Nephron progenitor cell (in vitro differentiated cells): ENCODE measurements at places on chromosomes 6 and 20.
A peak's percentile ranks its signal among the peaks of the same experiment; 100 is the strongest.

DNA sequence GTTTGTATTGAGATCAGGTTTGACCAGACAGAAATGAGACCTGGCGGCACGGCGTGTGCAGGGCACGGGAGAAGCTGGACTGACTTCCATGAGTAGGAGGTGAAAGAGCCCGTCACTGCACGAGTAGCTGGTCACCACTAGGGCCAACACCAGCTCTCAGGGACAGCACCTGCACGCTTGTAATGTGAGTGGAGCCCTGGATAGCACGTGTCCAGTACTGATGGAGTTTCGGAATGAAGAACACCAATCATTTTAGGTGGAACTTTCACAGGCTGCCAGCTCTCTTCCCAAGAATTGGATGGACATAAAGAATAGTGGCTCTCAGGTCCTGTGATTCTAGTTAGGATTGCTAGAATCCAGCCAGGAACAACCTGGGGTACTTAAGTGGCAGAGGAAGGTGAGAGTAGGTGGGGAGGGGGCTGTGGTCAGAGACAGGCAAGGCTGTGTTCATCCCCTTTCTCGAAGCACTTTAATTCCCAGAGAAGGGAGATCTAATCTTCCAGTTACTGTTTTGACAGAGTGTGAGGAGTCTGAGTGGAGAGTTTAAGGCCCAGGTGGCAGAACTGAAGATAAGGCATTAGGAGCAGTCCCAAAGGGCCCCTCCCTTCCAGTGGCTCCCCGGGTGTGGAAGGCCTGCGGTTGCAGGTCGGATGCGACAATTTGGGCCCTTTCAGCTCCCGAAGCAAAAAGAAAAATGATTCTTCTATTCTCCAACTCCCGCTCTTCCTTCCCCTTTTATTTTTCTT is 314.8 kb downstream of the QKI start:
- no peak overlapping the region for H3K27ac ChIP-seq
- no peaks in the 10 kb centered on the region for H3K36me3 ChIP-seq
- no peak overlapping the region for H3K4me3 ChIP-seq
- peaks cover 12% of the 10 kb centered on the region for H3K27me3 ChIP-seq
- no peak for DNase-seq

- DNase-seq: no peak
- peaks cover 52% of the 10 kb centered on the region for H3K27me3 ChIP-seq
- H3K4me1 ChIP-seq: peaks cover 21% of the 10 kb centered on the region
- H3K4me3 ChIP-seq: no peak overlapping the region
- no peaks in the 10 kb centered on the region for H3K36me3 ChIP-seq
These were observed 2.9 kb upstream of the CALHM6 start for GRCh38 chr6:116458264-116458663.

DNA sequence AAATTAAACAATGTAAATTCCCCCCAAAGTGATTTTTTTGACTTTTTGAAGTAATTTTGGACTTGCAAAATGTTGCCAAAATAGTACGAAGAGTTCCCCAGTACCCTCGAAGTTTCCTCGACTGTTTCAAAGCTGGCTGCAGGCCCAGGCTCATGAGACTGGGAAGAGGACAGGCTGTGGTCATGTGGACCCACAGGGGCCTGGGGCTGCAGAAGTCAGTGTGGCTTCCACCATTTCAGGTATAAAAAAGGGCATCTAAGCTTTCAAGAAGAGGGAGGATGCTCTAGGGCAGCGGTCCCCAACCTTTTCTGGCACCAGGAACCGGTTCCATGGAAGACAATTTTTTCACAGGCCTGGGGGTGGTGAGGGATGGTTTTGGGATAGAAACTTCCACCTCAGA is 75.0 kb downstream of the PTPN1 start:
- no peak overlapping the region for H3K4me3 ChIP-seq
- peaks cover 12% of the 10 kb centered on the region for H3K4me1 ChIP-seq
- no peak for DNase-seq

DNA sequence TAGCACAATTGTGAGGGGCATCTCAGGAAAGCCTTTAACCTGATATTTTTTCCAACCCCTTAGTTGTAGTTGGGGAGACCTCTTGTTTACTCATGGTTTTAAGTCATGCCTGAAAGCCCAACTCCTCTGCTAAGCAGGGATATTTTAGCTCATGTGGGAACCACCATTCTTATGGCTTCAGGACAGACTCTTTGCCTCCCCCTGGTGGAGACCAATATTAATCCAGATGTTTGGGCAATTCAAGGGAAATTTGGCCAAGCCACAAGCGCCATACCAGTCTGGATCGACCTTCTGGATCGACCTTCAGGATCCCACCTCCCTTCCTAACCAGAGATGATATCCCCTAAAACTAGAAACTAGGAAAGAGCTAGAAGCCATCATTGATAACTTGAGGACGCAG is 211.2 kb downstream of the C6orf118 start:
- H3K4me3 ChIP-seq: no peak overlapping the region
- H3K27me3 ChIP-seq: no peaks in the 10 kb centered on the region
- peaks cover 28% of the 10 kb centered on the region for H3K36me3 ChIP-seq
- DNase-seq: peak; percentile 10
- H3K27ac ChIP-seq: no peak overlapping the region
- no peaks in the 10 kb centered on the region for H3K4me1 ChIP-seq

DNA sequence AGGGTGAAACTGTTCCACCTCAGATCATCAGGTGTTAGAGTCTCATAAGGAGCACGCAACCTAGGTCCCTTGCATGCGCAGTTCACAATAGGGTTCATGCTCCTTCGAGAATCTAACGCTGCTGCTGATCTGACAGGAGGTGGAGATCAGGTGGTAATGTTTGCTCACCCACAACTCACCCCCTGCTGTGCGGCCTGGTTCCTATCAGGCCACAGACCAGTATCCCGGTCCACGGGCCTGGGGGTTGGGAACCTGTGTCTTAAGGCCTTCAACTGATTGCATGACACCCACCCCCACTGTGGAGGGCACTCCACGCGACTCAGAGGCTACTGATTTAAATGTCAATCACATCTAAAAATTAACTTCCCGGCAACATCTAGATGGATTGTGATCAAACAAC is 411.2 kb upstream of the SULF2 start:
- H3K4me1 ChIP-seq: peaks cover 86% of the 10 kb centered on the region
- no peak overlapping the region for H3K27ac ChIP-seq
- H3K36me3 ChIP-seq: no peaks in the 10 kb centered on the region
- no peak for DNase-seq
- H3K27me3 ChIP-seq: peaks cover 13% of the 10 kb centered on the region
- no peak overlapping the region for H3K4me3 ChIP-seq

- no peaks in the 10 kb centered on the region for H3K36me3 ChIP-seq
- H3K4me3 ChIP-seq: no peak overlapping the region
- DNase-seq: no peak
- no peaks in the 10 kb centered on the region for H3K27me3 ChIP-seq
These were observed 628.0 kb upstream of the ID4 start for GRCh38 chr6:19209202-19209601.

- no peak overlapping the region for H3K27ac ChIP-seq
- H3K36me3 ChIP-seq: peaks cover 5% of the 10 kb centered on the region
These were observed 23.7 kb upstream of the CFAP206 start for GRCh38 chr6:87384038-87384437.

DNA sequence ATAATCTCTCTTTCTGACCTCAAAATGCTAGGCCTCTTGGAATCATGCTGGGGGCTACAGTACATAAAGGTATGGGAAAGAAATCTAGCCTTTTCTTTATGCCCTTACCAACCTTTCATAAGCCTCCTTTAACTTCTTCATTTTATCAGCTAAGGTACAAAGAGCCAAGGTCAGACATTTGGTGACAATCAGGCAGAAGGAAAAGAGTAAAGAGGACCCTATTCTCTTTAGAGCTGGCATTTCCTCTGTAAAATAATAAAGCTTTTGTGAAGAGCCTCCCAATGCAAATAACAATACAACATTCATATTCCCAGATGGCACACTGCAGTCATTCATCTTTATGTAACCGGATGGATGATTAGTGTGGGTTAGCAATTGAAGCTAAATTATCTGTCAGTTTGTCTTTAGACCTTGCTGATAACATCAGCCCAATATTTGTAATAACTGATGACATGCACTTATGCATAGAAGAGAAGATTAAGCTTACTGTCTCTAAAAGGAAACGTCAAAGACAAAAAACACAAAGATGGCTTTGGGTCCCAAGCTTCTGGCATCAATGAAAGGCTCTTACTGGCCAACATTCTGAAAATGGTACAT is 163.1 kb downstream of the IBTK start:
- no peak overlapping the region for H3K27ac ChIP-seq
- no peaks in the 10 kb centered on the region for H3K4me1 ChIP-seq
- H3K4me3 ChIP-seq: no peak overlapping the region
- H3K27me3 ChIP-seq: peaks cover 4% of the 10 kb centered on the region

DNA sequence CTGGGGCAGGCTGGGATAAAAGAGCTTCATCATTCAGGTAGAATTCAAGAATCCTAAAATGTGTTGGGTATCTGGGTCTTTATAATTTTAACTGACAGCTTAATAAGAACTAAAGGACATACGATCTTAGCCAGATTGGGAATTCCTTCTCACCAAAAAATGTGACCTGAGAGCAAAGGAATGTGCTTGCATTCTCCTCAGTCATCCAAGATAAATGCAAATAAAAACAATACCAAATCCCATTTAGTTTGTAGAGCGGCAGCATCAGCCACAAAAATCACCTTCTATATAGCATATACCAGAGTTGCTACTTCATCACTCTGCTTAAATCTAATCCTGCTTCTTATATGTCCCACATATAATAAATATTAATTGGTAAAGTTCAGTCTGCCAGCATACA is 16.9 kb downstream of the USP49 start:
- no peak overlapping the region for H3K4me3 ChIP-seq
- H3K4me1 ChIP-seq: no peaks in the 10 kb centered on the region
- H3K36me3 ChIP-seq: peaks cover 9% of the 10 kb centered on the region
- no peak overlapping the region for H3K27ac ChIP-seq
- no peak for DNase-seq

- H3K27ac ChIP-seq: no peak overlapping the region
- H3K27me3 ChIP-seq: peaks cover 2% of the 10 kb centered on the region
- no peak for DNase-seq
- H3K4me1 ChIP-seq: peaks cover 6% of the 10 kb centered on the region
- no peaks in the 10 kb centered on the region for H3K36me3 ChIP-seq
These were observed 327.3 kb downstream of the HACE1 start for GRCh38 chr6:104532462-104532861.

GRCh38 chr6:33707771-33708170 is 3.7 kb downstream of the UQCC2 start:
- no peak overlapping the region for H3K4me3 ChIP-seq
- no peak for DNase-seq
- H3K36me3 ChIP-seq: peaks cover 39% of the 10 kb centered on the region
- no peak overlapping the region for H3K27ac ChIP-seq
- peaks cover 80% of the 10 kb centered on the region for H3K4me1 ChIP-seq

GRCh38 chr6:113281431-113281830 is 575.7 kb upstream of the MARCKS start:
- H3K4me3 ChIP-seq: no peak overlapping the region
- no peak for DNase-seq
- peaks cover 16% of the 10 kb centered on the region for H3K36me3 ChIP-seq

DNA sequence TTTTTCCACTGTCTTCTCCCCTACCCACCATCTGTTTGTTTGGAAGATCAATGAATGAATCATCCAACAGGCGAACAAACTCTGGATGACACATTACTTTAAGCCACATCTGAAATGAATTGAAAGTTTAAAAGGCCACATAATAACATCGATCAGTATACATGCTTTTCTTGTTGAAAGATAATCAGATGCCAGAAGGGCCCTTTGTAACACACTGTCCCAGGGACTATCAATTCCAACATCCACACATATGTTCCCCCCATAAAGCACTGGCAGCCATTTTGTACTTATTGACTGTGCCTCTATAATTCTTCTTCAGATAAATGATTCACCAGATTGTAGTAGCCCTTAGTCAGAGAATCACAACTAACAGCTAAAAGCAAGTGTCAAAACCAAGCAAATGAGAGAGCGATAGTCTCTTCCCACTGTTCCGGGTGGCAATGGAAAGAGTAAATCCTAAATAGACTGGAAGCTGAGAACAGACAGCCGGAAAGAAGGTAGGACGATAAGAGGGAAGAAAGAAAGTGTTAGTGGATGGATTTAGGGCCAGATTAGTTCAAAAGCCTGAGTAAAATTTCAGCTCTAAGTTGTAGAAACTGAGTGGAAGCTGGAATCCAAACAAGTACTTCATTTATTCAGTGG is 184.9 kb upstream of the TENT5A start:
- H3K36me3 ChIP-seq: no peaks in the 10 kb centered on the region
- H3K27me3 ChIP-seq: no peaks in the 10 kb centered on the region

- peaks cover 7% of the 10 kb centered on the region for H3K4me1 ChIP-seq
- H3K27me3 ChIP-seq: no peaks in the 10 kb centered on the region
- H3K27ac ChIP-seq: no peak overlapping the region
- no peak for DNase-seq
These were observed 78.1 kb downstream of the INSM1 start for GRCh38 chr20:20446001-20446400.

GRCh38 chr6:27145731-27146455 is 101.6 kb upstream of the PRSS16 start:
- H3K4me3 ChIP-seq: no peak overlapping the region
- no peak overlapping the region for H3K27ac ChIP-seq
- no peaks in the 10 kb centered on the region for H3K27me3 ChIP-seq
- DNase-seq: peak; percentile 28

DNA sequence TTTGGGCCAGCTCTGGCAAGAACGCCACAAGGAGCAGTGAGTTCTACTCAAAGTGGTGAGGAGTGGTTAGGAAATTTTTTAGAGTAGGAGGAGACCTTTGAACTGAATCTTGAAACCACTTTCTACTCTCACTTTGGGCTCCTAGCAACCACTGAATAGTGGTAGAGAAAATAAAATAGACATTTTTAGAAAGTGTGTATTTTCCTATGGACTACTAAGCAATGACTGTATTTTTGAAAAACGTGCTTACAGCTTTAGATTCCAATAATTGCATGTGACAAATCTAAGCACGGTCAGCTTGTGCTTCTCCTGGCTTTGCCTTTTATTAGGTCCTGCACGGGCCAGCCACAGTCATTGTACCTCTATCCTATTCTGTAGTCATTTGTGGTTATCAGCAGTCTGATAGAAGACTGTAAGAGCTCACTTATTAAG is 8.7 kb upstream of the IFNGR1 start:
- H3K4me1 ChIP-seq: no peaks in the 10 kb centered on the region
- H3K36me3 ChIP-seq: no peaks in the 10 kb centered on the region
- DNase-seq: no peak
- peak overlapping the region; percentile 71 for H3K27ac ChIP-seq

- H3K27ac ChIP-seq: no peak overlapping the region
- no peaks in the 10 kb centered on the region for H3K36me3 ChIP-seq
- no peak overlapping the region for H3K4me3 ChIP-seq
- peaks cover 26% of the 10 kb centered on the region for H3K4me1 ChIP-seq
- H3K27me3 ChIP-seq: peaks cover 20% of the 10 kb centered on the region
These were observed 101.3 kb downstream of the SMOC2 start for GRCh38 chr6:168542301-168542700.

- no peak for DNase-seq
- no peaks in the 10 kb centered on the region for H3K27me3 ChIP-seq
- H3K36me3 ChIP-seq: peaks cover 21% of the 10 kb centered on the region
- no peak overlapping the region for H3K4me3 ChIP-seq
- no peak overlapping the region for H3K27ac ChIP-seq
These were observed 385.6 kb downstream of the CDKAL1 start for GRCh38 chr6:20919677-20920385.

GRCh38 chr6:149884617-149885016 is 13.3 kb downstream of the RAET1E start:
- peaks cover 71% of the 10 kb centered on the region for H3K27me3 ChIP-seq
- H3K27ac ChIP-seq: no peak overlapping the region
- no peak overlapping the region for H3K4me3 ChIP-seq
- H3K36me3 ChIP-seq: no peaks in the 10 kb centered on the region
- DNase-seq: no peak

- H3K4me3 ChIP-seq: no peak overlapping the region
- DNase-seq: no peak
- H3K27ac ChIP-seq: peak overlapping the region; percentile 44
- H3K27me3 ChIP-seq: peaks cover 3% of the 10 kb centered on the region
These were observed 102.8 kb downstream of the NRSN1 start for GRCh38 chr6:24228681-24229255.
